ENCODE measurements at places on chromosomes 7 and 10.

DNA sequence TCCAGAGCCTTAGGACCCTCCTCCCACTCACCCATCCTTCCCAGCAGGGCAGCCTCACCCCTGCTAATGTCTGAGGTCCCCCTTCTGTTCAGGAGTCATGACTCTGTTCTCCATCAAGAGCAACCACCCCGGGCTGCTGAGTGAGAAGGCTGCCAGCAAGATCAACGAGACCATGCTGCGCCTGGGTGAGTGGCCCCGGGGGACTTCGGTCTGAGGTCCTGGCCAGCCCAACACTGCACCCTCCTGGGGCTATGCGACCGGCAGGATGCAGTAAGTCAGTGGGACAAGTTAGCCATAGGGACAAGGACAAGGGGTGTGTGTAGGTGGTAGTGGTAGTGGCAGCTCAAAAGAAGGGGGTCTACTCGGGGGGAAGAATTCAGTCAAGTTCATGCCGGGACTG, 16.2 kb upstream of the AHCYL2 start:
- no peak for DNase-seq

DNA sequence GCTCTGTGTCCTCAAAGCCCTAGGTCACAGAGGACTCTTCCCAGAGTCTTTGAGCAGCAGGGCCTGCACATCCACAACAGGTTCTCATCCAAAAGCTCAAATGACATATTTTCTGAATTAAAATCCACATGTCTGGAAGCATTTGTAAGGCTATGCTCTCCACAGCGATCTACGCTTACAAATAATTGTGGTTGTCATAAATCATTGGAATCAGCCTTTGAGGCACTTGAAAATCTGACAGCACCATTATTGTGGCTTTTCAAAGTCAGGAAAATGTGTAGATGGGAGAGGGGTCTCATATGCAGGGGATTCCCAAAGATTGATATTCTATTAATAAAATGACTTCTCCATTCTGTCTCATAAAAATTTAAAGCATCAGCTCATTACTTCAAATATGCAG, 16.3 kb downstream of the GPR26 start:
- DNase-seq, result no peak

DNA sequence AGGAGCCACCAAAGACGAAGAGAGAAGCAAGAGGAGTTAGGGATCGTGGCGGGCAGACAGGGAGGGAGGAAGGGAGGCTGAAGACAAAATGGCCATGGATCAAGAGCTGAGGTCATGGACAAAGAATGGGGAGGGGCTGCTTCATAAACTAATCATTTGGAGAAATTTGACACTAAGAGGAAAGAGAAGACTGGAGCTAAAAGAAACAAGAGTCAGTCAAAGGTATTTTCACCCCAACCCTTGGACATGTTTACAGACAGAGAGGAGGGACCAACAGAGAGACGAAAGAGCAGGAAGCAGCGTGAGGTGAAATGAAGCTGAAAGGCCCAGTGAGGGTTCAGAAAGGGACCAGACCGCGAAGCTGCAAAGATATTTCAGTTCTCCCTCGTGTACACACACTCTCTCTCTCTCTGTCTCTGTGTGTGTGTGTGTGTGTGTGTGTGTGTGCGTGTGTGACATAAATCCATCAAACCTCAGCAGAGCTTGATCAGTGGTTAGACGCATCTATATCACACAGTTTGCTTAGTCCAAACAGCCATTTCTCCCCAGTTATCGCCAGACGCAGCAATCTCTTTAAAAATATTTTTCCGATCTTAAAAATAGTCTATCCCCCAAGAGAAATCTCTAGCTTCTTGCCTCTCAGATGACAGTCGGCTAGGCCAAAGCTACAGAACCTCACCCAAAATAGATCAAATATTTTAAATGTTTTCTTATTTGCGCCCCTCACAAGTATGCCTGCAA, 12.5 kb upstream of the CALD1 start:
- no peak for DNase-seq

DNA sequence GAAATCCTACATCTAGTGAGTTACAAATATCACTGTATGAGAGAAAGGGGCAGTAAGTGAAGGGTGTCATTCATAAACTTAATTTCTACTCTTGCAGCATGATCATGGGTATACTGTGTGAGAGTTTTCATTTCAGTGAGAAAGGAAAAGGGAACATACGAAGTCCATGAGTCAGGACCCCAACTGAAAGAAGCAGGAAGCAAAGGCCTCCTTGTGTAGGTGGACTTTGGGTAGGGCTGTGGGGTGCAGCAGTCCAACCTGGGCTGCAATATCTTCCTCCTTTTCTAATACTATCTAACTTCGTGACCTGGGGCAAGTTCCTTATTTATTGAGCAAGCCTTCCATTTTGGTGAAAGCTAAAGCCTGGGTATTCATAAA, 248.2 kb upstream of the TCF7L2 start:
- no peak for DNase-seq

- DNase-seq, result no peak
Measured at GRCh38 chr7:47565640-47566250, 16.2 kb downstream of the TNS3 start.

GRCh38 chr7:1851721-1852516, 181.8 kb downstream of the ELFN1 start:
- no peak for DNase-seq

DNA sequence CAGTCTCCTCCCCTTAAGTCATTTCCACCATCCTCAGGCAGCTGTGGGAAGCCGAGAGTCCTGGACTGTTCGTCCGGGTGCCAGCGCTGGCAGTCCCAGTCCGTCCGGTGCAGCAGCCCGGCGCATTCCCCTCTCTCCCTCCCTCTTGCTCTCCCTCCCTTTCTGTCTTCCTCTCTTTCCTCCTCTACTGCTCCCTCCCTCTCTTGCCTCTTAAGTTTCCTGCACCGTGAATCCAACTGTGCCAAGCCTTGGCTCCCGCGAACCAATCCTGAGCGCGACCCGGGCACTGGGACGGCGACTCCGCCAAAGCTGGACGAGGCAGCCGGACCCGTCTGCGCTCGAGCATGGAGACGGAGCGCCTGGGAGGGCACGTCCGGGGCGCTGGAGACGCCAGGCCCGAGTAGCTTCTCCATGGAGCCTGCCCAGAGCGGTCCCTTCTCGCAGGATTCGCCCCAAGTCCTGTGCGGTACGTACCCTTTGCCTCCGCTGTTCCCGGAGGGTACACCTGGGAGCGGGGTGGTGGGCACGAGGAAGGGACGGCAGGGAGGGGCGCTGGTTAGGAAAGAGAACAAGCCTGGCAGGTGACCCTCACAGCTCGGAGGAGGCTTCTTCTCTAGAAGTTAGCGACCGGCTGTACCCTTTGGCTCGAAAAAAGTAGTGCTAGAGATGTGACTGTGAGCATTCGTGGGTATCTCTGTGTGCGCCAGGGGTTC, 1.0 kb downstream of the NXPH1 start:
- no peak for DNase-seq

DNA sequence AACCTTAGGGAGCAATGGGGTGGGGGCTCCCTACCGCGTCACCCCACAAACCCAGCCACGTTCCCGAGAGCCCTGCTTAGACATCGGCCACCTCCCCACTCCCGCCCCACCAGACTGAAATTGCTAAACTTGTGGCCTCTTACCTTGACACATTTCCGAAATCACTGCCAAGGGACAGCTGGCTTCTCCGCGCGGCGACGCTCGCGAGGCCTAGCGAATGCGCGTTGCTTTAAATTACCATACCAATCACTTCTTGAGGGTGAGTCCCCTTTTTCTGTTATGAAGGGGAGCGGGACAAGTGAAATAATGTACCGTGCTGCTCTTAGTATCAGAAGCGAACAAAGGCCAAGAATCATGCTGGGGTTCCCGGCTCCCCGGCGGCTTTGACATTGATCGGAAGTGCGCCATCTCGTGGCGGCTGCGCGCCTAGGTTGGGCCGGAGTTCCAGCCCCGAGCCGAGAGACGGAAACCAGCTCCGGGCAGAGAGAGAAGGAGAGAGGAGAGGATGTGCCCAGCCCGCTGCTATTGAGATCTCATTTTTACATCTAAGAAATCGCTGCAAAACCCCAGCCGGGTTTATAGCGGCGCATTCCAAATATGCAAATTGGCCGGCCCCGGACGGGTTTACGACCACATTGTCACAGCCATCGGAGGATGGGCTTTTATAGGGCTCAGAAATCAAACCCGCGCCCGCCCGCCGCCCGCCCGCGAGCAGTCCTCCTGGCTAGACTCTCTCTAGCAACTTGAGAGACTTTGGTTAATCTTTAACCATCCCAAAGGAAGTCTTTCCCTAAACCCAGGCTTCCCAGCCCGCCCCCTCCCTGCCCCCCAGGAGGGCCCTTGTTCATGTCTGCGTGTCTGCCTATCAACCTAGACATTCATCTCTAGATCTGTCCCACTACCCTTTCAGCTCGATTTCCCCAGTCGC, 5.3 kb downstream of the HOXA11 start:
- peak; percentile 74 for DNase-seq

- no peak for DNase-seq
Measured at GRCh38 chr7:150564006-150564405, 3.2 kb upstream of the GIMAP4 start.

GRCh38 chr10:74206746-74207145, 55.7 kb downstream of the ADK start:
- no peak for DNase-seq

GRCh38 chr7:27652518-27652917, 10.2 kb downstream of the HIBADH start:
- no peak for DNase-seq

- no peak for DNase-seq
Measured at GRCh38 chr7:159143780-159144757, 598 bp downstream of the VIPR2 start.

DNA sequence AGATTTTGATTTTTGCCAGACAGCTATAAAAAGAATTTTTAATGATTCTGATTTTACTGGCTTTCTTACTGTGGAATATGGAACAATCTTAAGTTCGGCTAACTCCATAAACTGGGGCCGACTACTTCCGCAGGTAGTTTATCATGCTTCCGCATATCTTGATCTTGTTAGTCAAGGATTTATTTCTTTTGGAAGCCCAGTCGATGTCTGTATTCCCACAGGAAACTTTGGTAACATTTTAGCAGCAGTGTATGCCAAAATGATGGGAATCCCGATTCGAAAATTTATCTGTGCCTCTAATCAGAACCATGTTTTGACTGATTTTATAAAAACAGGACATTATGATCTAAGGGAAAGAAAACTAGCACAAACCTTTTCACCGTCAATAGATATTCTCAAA, 8.1 kb downstream of the THNSL1 start:
- DNase-seq, result no peak

GRCh38 chr10:102677331-102678067, 33.2 kb downstream of the TRIM8 start:
- no peak for DNase-seq

DNA sequence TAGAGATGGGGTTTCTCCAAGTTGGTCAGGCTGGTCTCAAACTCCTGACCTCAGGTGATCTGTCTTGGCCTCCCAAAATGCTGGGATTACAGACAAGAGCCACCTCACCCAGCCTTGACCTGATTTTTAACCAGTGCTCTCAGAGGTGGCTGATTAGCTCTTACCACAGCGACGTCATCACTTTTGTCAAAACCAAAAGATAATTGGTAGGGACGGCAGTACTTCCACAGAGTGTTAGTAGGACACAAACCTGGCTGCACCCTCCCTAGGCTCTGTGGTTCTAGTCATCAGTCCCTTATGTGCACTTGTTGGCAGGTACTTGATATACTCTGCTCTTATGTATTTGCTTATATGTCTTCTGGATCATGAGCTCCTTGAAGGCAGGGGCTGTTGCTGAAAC, 74.0 kb downstream of the GPR141 start:
- DNase-seq, result no peak

GRCh38 chr10:93281367-93281720, 200.8 kb downstream of the MYOF start:
- no peak for DNase-seq

DNA sequence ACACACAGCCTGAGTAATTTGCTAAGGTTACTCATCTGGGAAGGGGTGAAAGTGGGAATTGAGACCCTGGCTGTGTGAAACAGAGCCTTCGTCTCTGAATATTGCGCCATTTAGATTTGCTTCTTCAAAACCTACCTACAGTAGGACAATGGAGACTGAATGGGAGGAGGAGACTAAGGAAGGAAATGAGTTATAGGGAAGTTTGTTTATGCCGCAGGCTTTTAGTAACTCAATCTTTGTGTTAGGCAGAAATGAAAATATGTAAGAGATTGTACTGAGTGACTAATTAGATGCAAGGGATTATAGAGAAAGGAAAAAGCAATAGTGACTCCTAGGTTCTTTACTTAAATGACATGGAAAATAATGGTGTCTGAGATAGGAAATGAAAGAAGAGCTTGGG, 80.2 kb downstream of the KCND2 start:
- DNase-seq, result peak; percentile 3

DNA sequence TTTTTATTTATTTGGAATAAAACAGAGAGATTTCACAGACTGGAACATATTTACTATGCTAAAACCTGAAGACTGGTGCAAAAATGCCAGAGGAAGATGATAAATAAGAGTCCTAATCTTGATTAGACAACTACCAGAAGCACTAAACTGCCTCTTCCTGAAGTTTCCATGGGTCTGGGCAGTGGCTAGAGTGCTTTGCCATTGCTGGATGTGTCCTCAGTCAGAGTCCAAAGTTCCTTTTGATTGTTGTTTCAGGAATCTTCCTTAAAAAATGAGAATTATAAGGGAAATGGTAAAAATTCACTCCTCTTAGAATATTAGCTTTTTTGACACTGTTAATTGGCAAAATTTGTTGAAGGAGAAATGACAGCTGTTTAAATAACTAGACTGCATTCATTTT, 86.3 kb upstream of the AHR start:
- no peak for DNase-seq

- DNase-seq, result no peak
Measured at GRCh38 chr10:93854975-93855374, 38.8 kb upstream of the SLC35G1 start.

GRCh38 chr7:117281562-117281961, 41.3 kb downstream of the WNT2 start:
- DNase-seq, result peak; percentile 39

DNA sequence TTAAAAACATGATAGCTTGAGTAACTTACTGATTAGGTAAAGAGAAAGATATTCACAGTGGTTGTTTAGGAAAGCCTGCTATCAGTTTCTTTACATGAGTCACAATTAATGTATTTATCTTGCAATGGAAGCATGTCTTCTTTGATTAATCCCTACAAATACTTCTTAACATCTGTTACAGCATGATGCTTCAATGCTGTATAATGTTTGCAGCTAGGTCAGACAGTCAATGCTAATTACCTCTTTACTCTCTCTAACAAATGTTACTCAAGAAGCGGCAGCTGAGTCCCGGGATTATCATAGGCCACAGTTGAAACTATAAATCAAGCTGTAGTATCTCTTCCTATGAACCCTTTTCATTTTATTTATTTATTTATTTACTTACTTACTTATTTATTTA, 33.2 kb downstream of the ACBD5 start:
- no peak for DNase-seq

- no peak for DNase-seq
Measured at GRCh38 chr7:115827305-115828045, 203.1 kb downstream of the TFEC start.

Measured in M059J (cell line).